ENCODE measurements at places on chromosomes 2 and 18.

- no peak for DNase-seq
Observed at GRCh38 chr18:61900504-61901281, 7.9 kb upstream of the RNF152 start.

DNA sequence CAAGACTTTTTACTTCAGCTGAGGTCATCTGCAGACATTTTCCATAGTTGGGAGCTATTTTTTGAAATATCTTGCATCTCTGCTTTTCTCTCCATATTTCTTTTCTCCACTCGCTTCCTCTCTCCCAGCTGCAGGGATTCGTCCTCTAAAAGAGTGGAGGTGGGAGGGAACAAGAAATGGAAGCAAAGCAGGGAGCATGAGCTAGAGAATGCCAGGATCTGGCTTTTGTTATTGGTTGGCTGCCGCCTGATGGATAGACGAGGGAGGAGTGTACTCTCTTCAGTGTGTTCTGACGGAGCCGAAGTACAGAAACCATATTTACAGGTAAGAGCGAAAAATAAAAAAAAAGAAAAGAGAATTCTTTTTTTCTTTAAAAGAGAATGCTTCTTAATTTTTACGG is at the start of gene CSRNP3:
TSS of gene CSRNP3 (plus strand) at position 282 of the 400 bp plus-strand sequence. CDS start 125,368 bp downstream, outside the sequence.
- DNase-seq = peak; percentile 82

- no peak for DNase-seq
Observed at GRCh38 chr2:95344656-95345055, 47.5 kb downstream of the KCNIP3 start.

DNA sequence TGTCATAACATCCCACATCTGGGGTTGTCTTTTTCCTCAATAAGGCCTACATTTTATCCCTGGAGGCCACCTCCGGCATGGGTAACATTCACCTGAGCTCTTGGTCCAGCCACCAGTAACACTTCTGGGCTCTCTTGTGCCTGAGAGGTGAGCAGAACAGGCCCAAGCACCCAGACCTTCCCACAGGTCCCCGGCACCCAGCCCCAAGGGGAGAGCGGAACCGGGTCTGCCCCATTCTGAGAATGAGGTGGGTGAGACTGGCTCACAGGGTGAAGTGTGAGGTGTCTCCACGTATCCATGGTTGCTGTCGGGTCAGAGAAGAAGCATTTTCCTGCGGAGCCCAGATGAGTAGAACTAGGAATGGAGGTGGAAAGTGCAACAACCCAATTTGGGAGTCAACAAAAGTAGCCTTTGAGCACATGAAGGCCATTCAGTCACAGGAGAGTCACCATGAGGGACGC is 496.7 kb upstream of the MYT1L start:
- DNase-seq = no peak

DNA sequence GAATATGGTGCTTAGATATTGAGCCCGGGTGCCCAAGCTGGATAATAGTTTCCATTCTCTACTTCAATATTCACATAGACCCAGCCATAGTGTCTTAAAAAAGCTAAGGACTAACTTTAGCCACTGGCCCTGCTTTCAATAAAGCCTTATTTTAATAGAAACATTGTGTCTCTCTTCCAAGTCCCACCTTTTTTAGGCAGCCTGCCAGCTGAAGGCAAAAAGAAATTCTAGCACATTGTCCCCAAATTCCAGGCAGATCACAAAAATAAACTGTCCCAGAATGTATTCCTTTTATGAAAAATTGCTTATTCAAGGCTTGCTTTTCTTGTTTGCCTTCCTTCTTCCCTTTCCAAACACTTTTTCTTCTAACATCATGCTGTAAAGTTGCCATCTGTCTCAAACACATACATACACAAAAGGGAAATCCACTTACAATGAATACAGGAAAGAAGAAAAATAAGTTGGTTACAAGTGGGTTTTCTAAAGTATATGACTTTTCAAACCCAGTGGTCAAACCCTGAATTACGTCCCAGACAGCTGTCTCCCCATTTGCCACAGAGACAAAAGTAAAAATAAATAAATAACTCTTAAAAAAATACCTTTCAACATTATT is 778.5 kb downstream of the BCL11A start:
- no peak for DNase-seq

- DNase-seq = no peak
Observed at GRCh38 chr2:128433911-128434550, 115.4 kb upstream of the HS6ST1 start.

DNA sequence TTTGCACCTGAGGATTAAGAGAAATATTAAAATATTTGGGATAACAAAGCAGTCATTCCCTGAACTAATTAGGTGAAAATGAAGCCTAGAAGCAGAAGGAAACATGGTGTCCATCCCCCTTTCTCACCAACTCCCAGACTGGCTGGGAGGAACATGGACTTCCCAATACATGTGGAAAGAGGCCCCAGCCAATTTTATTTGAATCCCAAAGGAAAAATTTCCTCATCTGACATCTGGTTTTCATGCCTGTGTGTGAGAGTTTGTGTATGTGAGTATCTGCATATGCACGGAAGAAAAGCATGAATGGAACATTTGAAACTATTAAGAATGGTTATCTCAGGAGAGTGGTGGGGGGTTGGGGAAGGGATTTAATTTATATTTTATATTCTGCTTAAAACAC is 84.3 kb downstream of the COPS8 start:
- DNase-seq = no peak

GRCh38 chr2:15547115-15547876 is 13.8 kb downstream of the NBAS start:
- no peak for DNase-seq
